IPS DF 6.9 (cell line): ENCODE measurements at places on chromosomes 12 and 14.

- DNase-seq, result no peak
These were observed 27.1 kb upstream of the GPHB5 start for GRCh38 chr14:63345826-63346225.

DNA sequence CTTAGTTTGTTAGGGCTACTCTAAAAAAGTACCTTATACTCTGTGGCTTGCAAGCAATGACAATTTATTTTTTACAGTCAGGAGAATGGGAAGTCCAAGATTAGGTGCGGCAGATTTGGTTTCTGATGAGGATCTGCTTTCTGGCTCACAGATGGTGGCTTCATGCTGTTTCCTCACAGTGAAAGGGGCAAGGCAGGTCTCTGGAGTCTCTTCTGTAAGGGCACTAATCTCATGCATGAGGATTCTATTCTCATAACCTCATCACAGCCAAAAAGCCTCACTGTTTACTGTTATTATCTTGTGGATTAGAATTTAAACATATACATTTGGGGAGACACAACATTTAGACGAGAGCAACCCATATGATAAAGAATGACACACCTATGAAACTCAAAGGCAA lies 1957.4 kb upstream of the SEL1L start:
- DNase-seq, result no peak

DNA sequence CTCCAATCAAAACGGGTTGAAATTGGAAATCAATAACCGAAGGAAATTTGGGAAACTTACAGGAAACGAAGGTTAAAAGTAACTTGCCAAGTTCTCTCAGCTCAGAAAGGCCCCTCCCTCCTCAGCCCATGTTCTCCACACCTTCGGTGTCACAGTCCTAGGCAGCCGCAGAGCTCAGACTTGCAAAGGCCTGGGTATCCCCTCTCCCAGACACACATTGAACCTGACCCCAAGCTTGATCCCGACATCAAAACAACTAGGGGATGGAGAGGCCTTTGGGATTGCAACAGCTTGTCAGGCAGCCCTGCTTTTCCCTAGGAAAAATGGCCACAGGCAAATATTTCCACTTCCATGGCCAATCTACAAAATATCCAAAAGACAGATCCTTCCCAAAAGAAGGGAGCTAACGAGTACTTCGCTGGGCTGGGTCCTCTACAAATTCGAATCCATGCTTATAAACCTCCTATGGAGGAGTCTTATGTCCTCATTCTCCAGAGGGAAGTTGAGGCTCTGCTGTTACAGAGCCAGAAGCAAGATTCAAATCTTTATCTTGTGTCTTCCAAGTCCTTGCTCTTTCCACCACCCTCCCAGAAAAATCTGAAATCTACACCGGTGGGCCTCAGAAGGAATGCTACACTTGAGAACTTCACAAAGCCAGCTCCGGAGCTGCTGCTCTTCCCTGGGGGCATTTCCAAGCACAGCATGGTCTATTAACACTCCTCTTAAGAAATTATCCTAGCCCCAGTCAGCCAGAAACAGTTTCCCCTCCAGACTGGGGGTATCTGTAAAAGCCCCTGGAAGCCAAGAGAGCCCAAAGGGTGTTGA lies 35.7 kb upstream of the PNMA1 start:
- DNase-seq, result no peak

- no peak for DNase-seq
These were observed 43.4 kb downstream of the SAMD4A start for GRCh38 chr14:54610051-54610977.

- DNase-seq, result no peak
These were observed 15.7 kb downstream of the CSRP2 start for GRCh38 chr12:76863005-76863670.

GRCh38 chr12:98490501-98491453 lies 24.6 kb upstream of the TMPO start:
- peak; percentile 99 for DNase-seq

DNA sequence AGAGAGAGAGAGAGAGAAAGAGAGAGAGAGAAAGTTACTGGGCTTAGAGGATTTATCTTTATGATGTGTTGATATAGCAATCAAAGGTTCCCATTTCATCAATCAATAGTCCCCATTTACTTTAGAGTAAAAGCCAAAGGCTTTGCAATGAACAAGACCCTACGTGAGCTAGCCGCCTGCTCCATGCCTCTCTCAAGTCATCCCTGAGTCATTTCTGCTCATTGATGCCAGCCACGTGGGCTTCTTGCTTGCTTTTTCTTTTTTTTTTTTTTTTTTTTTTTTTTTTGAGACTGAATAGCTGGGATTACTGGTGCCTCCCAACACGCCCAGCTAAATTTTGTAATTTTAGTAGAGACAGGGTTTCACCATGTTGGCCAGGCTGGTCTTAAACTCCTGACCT lies 70.9 kb downstream of the GPR135 start:
- DNase-seq, result no peak

- no peak for DNase-seq
These were observed 177.8 kb downstream of the KIF26A start for GRCh38 chr14:104316121-104316722.

GRCh38 chr14:60381909-60382308 lies 104.0 kb downstream of the C14orf39 start:
- no peak for DNase-seq

- no peak for DNase-seq
These were observed 2.1 kb downstream of the HELB start for GRCh38 chr12:66304296-66304900.

DNA sequence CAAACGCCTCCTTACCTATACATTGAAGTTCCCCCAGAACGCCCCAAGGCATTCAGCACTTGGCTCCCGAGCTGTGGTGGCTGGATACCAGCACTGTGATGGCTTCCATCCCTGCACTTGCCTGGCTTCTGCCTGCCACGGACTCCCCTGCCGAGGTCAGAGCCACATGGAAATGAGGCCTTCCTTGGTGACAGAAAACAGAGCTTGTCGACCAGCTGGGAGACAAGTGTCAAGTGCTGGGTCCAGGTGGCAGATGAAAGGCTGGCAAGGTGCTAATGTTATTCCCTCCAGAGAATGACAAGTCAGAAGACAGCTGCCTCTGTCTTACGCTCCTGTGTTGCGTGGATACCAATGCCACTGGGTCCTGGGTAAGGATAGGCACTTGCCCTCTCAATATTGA lies 26.2 kb upstream of the GNG2 start:
- no peak for DNase-seq

- no peak for DNase-seq
These were observed 62.3 kb downstream of the PRIMA1 start for GRCh38 chr14:93725993-93726392.

DNA sequence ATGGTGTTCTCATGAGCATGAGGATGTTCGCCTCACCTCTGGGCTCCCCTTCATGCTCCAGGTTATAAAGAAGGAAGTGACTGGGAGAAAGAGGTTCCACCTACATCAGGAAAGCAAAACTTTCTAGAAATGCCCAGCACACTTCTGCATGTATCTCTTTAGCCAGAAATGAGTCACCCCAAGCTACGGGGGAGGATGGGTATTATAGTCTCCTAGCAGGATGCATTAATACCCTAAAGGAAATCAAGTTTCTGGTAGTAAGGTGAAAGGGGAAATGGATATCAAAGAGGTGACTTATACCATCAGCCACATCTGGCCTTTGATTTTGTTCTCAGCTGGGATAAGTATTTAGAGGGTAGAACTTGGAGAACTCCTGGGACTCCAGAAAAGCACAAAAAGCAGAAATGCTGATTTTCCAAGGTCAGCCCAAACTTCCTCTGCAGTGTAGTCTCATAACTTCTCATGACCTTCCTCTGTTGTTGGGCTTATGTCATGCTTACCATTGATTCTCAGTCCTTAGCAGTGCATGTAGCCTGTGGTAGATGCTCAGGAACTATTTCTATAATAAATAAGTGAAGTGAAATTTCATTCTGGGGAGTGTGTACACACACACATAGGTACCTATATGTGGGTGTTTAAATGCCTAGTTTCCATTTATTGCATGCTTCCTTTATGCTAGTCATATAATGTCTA lies 209.4 kb upstream of the CRY1 start:
- no peak for DNase-seq

- no peak for DNase-seq
These were observed 746.2 kb upstream of the USP15 start for GRCh38 chr12:61514016-61514415.

DNA sequence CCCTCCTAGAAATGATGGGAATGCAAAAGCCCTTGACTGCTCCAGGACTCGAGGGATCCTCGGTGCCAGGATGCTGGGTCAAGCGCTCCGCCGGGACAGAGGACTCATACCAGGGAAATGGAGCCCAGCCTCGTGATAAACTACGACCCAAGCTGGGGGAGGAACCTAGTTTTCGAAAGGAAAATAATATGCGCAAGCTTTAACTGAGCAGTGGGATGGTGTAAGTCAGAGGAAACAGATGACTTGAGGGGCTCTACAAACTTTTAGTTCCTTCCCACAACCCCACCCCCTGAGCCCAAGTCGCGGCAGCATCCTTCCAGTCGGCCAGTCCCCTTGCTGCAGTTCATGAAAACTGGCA lies 654 bp upstream of the SUPT16H start:
- DNase-seq, result no peak

DNA sequence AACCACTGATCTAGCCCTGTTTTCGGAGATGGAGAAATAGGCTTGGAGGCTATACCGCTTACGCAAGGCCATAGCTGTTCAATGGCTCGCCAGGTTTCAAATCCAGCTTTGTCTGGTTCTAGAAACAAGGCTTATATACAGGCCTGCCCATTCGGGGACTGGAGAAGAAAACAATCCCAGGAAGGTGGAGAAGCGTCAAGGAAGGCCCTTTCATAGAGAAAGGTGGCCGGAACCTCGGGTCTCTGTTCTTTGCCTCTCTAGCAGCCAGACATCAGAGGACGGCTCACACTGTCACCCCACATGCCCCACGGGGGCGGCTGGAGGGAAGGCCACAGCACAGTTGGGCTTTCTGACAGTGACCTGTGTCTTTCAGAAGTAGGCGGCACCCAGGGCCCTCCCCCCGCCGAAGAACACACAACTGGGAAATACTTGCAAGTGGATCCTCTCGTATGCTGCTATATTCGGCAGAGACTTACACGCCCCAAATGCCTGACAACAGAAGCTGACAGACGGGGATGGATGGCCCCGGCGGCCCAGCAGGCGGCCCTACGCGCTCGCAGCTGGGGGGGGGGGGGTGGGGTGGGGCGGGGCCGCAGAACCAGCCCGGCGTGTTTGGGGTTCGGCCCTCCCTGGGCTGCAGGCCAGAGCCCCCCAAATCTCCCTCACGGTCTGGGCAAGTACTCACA lies 4.5 kb upstream of the SETD1B start:
- DNase-seq, result no peak

- DNase-seq, result no peak
These were observed 114.4 kb downstream of the LMNTD1 start for GRCh38 chr12:25438638-25439037.

DNA sequence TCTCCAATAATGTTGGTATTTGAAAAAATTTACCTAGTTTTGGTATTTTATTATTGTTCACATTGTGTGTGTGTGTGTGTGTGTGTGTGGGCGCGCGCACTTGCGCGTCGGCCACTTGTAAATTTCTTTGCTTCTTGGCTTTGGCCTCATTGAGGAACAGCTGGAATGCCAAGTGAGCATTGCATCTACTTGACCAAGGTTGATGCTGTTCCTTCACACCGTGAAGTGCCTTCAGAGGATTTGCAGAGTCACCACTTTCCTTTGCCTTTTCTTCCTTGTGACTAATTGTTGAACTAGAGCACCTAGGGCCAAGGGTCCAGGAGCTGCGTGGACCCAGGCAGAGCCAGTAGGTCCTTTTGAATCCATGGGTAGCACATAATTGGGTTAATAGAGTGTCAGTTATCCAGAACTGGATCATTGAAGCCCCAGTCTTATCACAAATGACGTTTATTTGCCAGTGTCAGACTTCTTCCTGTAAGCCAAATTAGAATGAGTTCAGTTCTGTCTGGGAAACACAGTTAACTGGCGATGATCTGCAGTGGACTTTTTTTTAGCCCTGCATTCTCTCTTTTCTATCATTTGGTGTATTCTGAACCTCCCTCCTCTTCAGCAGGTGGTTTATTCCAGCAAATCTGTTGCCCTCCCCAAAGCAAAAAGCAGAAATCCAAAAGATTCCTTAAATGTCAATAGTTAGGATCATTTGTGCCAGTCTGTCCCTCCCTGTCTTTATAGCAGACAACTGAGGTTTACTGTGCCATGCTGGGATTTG lies 2.6 kb downstream of the PPP2R5C start:
- no peak for DNase-seq

DNA sequence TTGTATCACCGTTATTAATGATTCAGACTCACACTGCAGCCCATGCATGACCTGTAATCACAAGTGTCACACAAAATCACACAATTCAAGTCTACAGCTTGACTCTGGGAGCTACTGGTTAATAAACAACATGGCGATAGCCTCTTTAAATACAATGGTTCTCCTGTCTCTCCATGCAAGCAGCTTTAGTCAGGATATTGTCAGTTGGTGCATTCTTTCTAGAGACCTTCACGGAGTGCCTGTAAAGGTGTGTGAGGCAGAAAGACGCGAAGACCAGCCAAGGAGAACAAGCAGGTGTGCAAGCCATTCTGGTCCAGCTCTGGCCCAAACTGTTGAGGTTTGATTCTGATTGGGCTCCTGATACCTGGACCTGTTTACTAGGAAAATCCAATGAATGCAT lies 40.0 kb upstream of the FOXN3 start:
- no peak for DNase-seq

DNA sequence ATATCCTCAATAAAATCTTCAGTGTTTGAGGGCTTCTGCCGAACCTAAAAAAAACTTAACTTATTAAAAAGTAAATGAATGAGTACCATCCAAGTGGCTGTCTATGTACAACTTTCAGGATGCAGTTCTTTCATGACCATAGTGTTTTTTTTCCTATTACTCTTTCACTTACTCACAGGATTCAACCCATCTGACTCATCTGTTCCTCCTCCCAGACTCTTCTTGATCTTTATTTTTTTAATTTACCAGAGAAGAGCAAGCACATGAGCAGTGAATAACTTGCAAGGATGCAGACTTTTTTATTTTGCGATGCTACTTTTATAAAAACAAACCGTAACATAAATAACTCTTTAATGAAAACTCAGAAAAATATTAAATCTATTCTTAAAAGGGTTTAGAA lies 24.5 kb downstream of the RECQL start:
- no peak for DNase-seq

- peak; percentile 13 for DNase-seq
These were observed 672.5 kb upstream of the TMEM132C start for GRCh38 chr12:127594351-127594970.

- DNase-seq, result no peak
These were observed 37.3 kb downstream of the BAZ1A start for GRCh38 chr14:34837801-34838322.
